ENCODE measurements at places on chromosomes 2 and 18. TPM values are rescaled to one million over a fixed set of nuclear protein-coding genes. Genes with fewer than 3 reads are reported as not detected.

Gene CXCR1
- not detected for polyA plus RNA-seq

Gene DSG1
- polyA plus RNA-seq: 0.11 TPM

Gene RPL37A
- polyA plus RNA-seq: 2,268 TPM

Gene LINC00305
- 3.4 TPM for polyA plus RNA-seq

Gene ITGB6
- polyA plus RNA-seq: 20.6 TPM
